ENCODE measurements at places on chromosomes 16 and 17.

DNA sequence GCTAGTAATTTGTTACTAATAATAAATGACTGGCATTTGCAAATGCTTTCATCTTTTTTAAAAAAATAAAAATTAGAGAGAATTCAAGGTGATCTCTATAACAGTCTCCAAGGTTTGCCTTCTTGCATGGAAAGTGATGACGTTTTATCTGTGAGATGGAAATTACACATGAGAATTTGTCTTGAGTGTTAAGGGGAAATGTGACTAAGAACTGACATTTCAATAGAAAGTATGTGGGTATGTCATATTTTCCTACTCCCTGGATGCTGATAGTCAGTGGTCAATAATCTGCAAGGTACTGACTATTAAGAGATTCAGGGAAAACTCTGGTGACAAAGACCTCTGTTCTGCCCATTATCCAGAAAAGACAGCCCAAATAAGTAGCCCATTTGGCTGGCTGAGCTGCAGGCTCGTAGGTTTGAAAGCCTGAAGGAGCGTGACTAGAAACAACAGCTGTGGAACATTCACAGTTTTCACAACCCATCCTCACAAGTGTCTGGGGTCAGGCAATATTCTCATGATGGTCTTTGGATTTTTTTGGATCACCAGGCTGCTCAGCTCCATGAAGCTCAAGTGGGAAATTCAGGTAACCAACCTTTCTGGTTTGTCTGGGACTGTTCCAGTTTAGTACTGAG lies 49.7 kb upstream of the WSCD1 start:
- DNase-seq = no peak

DNA sequence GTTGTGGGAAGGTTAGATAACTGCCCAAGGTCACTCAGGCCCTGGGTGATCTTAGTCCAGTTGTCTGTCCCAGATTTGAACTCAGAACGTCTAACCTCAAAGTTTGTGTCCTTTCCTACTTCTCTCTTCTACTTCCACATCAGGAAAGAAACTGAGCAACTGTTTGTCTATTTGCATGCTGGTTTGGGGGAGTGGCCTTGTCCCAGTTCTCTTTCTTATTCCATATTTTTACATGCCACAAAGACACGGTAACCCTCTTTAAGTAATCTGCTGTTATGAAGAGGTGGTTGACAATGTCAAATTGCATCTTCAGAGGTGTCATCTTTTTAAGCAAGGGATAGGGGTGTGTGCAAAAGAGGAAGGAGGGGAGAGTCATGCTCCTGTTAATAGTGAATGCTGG lies 432.5 kb downstream of the HS3ST3B1 start:
- DNase-seq = no peak

GRCh38 chr16:71781741-71782140 lies 26.9 kb downstream of the AP1G1 start:
- DNase-seq = no peak

DNA sequence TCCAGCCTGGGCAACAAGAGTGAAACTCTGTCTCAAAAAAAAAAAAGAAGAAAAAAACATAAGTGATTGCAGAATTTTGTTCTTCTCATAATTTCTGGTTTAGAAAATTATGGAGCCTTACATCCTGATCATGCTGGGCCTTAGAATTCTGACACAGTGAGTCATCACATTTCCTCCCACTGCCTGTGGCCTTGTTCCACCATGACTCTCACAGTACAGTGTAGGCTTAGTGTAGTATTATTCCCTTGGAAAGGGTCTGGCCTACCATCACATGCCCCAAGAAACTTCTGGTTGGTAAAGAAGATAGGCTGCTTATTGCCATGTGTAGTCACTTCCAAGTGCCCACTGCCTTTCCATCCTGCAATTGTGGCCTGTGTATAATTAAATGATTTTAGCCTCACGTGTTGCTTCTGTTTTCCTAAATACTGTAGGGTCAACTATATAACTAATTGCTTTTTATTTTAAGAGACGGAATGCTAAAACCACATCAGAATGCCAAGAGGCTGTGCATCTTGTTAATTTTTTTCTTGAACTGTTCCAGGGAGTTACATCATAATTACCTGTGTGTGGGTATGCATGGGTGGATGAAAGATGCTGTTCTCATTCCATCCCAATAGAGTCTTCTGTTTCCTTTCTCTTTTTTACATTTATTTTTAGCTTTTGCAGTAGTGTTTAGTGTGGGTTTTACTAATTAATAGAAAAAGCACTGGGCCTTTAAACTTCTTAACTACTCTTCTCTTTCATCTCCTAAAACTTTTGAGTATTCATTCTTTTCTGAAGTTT lies 25.9 kb downstream of the OGFOD1 start:
- no peak for DNase-seq

GRCh38 chr16:87830673-87831420 lies 38.5 kb downstream of the SLC7A5 start:
- DNase-seq = no peak

GRCh38 chr17:60383379-60383778 lies 8.6 kb downstream of the USP32 start:
- DNase-seq = no peak

GRCh38 chr17:48998587-48999440 lies 1.6 kb downstream of the IGF2BP1 start:
- no peak for DNase-seq

DNA sequence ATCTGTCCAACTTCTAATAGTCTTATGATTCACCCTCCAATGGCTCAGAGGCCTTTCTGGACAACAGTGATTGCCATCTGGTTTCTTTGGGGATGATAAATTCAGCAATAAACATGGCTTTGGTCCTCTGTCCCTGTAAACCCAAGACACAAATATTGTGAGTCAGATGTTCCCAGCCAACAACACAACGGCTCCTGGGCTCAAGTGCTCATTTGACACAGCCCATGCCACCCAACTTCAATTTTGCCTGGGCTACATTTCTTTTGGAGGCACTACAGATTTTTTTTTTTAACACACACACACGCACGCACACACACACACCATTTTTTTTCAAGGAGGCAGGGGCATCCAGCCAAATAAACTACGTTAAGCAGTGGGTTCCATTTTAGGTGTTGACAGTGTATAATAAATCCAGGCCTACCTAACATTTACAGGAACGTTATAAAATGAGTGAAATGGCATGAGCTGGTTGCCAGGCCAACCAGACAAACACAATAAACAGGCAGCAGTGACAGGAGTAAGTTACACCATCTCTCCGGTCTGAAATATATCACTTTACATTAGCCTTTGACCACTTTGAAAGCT lies 939.9 kb upstream of the SOX9 start:
- peak; percentile 11 for DNase-seq

- DNase-seq = no peak
Observed at GRCh38 chr16:66596986-66597848, 7.3 kb upstream of the CMTM3 start.

GRCh38 chr17:3982541-3983017 lies 18.3 kb upstream of the ATP2A3 start:
- DNase-seq = no peak

GRCh38 chr17:37066322-37067255 lies 117.8 kb downstream of the AATF start:
- DNase-seq = no peak

- no peak for DNase-seq
Observed at GRCh38 chr16:27841911-27842310, 221.6 kb downstream of the GSG1L start.

DNA sequence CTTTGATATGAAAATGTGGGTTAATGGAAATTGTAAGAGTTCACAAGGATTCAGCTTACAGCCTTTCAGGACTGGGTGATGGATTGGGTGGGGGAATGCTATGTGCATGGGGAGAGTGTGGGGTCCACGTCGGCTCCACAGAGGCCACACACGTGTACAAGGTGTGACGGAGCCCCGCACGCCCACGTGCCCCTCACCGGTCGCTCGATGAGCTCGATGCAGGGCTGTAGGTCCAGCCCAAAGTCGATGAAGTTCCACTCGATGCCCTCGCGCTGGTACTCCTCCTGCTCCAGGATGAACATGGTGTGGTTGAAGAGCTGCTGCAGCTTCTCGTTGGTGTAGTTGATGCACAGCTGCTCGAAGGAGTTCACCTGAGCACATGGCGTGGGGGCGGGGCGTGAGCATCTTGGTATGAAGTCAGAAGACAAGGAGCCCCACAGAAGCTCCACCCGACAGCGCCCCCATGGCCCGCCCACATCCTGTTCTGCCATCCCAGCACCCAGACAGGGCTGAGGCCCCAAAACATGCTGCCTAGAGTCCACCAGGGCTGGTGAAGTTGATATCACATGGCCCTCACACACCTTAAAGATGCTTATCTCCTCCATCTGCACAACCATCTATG lies 99.1 kb downstream of the MYH11 start:
- DNase-seq = no peak

DNA sequence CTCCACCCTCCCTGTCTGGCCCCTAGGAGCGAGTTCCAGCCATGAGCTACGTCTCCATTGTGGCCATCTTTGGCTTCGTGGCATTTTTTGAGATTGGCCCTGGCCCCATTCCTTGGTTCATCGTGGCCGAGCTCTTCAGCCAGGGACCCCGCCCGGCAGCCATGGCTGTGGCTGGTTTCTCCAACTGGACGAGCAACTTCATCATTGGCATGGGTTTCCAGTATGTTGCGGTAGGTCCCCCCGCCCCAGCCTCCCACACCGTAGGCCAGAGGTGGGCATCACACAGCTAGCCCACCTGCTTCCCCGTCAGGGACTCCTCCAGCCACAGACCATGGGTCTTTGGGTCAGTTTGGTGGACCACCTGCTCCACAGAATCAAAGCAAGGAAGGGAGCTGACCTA lies 4.2 kb downstream of the SLC2A4 start:
- no peak for DNase-seq

GRCh38 chr17:57010487-57010886 lies 32.6 kb downstream of the SCPEP1 start:
- no peak for DNase-seq

- no peak for DNase-seq
Observed at GRCh38 chr17:71494062-71494855, 626.6 kb upstream of the SOX9 start.

- DNase-seq = no peak
Observed at GRCh38 chr16:7456211-7456610, 123.6 kb downstream of the RBFOX1 start.

DNA sequence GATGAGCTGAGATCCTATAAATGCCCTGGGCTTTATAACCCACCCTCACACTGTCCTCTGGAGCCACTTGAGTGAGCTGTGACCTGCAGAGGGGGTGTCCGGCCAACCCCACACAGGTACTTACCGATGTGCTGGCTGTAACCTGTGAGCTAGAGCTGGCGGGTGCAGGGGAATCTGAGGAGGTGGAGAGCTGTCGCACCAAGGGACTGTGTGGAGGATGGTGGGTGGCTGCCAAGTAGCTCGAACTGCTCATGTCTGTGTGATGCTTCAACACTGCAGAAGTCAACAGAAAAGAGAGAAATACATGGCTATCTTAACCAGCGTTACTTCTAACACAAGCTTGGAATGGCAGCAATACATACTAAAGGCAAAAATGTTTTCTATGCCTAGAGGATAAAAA lies 39.4 kb downstream of the STH start:
- DNase-seq = no peak
